Transverse colon (tissue), 4 donors: ENCODE measurements at places on chromosomes 12 and 14. TPM values are rescaled to one million over a fixed set of nuclear protein-coding genes. Genes with fewer than 3 reads are reported as not detected.

Gene NOXRED1
- 2.2 TPM for total RNA-seq

DNA sequence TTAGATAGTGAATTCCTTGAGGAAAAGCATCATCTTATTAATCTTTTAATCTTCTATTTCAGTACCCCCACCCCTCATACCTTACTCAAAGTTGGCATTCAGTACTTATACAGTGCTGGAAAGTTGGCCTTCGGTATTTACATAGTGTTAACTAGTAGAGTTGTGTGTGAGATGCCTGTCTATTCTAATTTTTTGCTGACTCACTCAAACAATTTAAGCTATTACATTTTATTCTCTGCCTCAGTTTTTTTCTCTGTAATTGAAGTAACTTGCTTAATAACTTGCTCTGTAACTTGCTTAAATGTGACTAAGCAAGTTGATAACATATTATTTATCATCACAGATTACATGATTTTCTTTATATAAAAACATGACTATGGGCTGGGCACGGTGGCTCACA lies 20.3 kb downstream of the DNAL1 start:
- H3K27ac ChIP-seq: no peak overlapping the region
- H3K4me3 ChIP-seq: no peak overlapping the region
- no peaks in the 10 kb centered on the region for H3K4me1 ChIP-seq

- no peak overlapping the region for H3K27ac ChIP-seq
- H3K36me3 ChIP-seq: no peaks in the 10 kb centered on the region
- no peak for DNase-seq
- H3K4me1 ChIP-seq: peaks cover 3% of the 10 kb centered on the region
- H3K27me3 ChIP-seq: no peaks in the 10 kb centered on the region
Observed at GRCh38 chr14:93538413-93538812, 107.7 kb downstream of the UNC79 start.

DNA sequence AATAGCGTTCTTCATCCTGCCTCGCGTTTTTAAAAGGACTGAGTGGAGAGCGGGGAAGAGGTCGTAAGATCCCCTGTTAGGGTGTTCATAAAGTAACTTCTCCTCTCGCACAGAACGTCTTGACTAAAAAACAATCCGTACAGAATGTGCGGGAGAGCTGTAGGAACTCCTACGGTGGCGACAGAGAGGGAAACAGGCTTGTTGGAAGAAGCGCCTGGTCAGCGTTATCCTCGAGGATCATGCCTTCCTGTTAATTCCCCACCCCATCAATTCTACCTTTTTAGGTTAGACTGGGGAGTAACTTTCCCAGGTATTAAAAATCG lies 399 bp upstream of the WASHC4 start:
- H3K36me3 ChIP-seq: no peaks in the 10 kb centered on the region
- peak overlapping the region; percentile 88 for H3K4me3 ChIP-seq
- H3K27me3 ChIP-seq: peaks cover 7% of the 10 kb centered on the region
- peaks cover 43% of the 10 kb centered on the region for H3K4me1 ChIP-seq

- H3K4me3 ChIP-seq: no peak overlapping the region
- H3K27me3 ChIP-seq: no peaks in the 10 kb centered on the region
- no peaks in the 10 kb centered on the region for H3K36me3 ChIP-seq
- H3K27ac ChIP-seq: peak overlapping the region; percentile 88
- DNase-seq: peak; percentile 57
Observed at GRCh38 chr12:104669851-104670337, 213.1 kb downstream of the CHST11 start.

- no peaks in the 10 kb centered on the region for H3K4me1 ChIP-seq
- H3K27ac ChIP-seq: no peak overlapping the region
- H3K36me3 ChIP-seq: no peaks in the 10 kb centered on the region
- H3K4me3 ChIP-seq: no peak overlapping the region
- no peak for DNase-seq
- no peaks in the 10 kb centered on the region for H3K27me3 ChIP-seq
Observed at GRCh38 chr12:31906557-31907301, 52.5 kb upstream of the RESF1 start.

DNA sequence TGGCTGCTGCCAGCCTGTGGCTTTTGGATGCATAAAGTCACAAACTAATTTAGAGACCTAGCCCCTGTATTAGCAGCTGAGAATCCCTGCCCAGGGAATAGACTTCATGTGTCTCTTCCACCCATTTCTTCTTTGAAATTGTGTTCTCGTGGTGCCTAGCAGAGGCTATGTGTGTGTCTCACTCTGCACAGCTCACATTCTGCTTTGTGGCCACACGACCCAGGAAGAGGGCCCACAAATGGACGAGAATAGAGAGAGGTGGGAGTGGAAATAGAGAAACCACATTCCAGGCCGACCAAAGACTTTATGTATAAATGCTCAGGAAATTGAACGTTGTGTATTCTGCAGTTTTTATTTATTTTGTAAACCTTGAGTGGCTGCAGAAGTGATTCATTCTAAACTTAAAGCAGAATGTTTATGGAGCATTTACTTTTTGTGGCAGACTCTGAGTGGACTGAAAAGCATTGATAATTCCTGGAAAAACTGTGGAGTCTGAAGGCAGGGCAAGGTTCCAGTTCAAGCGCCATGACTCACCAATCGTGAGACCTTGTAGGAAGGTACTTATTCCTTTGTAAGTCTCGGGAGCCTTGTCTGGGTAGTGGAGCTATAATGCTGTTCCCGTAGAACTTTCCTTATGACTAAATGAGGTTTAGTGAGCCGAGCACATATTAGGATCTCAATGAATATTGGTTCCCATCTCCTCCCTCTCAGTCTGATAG lies 9.1 kb downstream of the B4GALNT3 start:
- no peaks in the 10 kb centered on the region for H3K27me3 ChIP-seq
- H3K4me3 ChIP-seq: no peak overlapping the region
- H3K4me1 ChIP-seq: peaks cover 27% of the 10 kb centered on the region
- peak overlapping the region; percentile 2 for H3K27ac ChIP-seq
- no peaks in the 10 kb centered on the region for H3K36me3 ChIP-seq

Gene KLHL33
- total RNA-seq: 0.16 TPM

Gene KCNK10
- 2.7 TPM for total RNA-seq

GRCh38 chr12:15797818-15798217 lies 8.6 kb upstream of the EPS8 start:
- H3K27ac ChIP-seq: no peak overlapping the region
- no peaks in the 10 kb centered on the region for H3K27me3 ChIP-seq
- H3K36me3 ChIP-seq: no peaks in the 10 kb centered on the region
- H3K4me3 ChIP-seq: no peak overlapping the region
- H3K4me1 ChIP-seq: no peaks in the 10 kb centered on the region
- no peak for DNase-seq

DNA sequence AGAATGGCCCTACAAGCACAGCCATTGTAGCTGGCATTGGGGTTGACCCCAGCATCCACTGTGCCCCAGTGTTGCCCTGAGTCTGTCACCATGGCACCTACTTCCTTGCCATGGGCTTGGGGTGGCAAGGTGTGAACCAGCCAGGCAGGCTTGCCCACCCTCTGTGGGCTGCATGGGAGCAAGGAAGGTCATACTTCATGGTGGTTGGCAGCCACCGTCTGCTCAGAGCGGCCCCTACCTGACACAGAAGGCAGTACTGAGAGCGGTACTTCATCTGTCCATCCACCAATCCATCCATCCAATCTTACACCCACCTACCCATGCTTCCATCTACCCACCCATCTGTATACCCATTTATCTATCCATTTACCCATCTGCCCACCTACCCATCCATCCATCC lies 160.1 kb downstream of the KIF26A start:
- no peaks in the 10 kb centered on the region for H3K36me3 ChIP-seq
- H3K27me3 ChIP-seq: no peaks in the 10 kb centered on the region
- H3K4me3 ChIP-seq: no peak overlapping the region
- H3K27ac ChIP-seq: no peak overlapping the region
- H3K4me1 ChIP-seq: no peaks in the 10 kb centered on the region

DNA sequence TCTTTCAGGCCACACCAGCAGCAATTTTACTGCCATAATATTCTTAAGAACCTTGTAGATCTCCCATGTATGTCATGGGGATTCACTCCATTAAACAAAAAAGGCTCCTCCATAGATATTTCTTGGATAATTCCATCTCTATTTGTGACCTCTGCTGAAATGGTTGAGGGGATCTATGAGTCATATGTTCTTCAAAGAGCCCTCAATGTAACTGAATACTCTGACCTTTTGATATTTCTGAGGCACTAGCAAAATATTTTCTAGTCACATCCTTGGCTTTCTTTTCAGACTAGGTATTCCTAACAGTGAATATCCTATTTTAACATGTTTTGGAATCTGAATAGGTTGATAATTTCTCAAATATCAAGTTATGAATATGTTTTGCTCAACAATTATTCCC lies 6.6 kb downstream of the NELL2 start:
- DNase-seq: no peak
- H3K36me3 ChIP-seq: no peaks in the 10 kb centered on the region
- peaks cover 36% of the 10 kb centered on the region for H3K27me3 ChIP-seq
- H3K4me3 ChIP-seq: no peak overlapping the region
- H3K4me1 ChIP-seq: no peaks in the 10 kb centered on the region

- H3K27me3 ChIP-seq: no peaks in the 10 kb centered on the region
- no peak overlapping the region for H3K4me3 ChIP-seq
- no peak for DNase-seq
- no peaks in the 10 kb centered on the region for H3K4me1 ChIP-seq
- no peaks in the 10 kb centered on the region for H3K36me3 ChIP-seq
Observed at GRCh38 chr14:86613126-86613525, 1083.2 kb downstream of the FLRT2 start.

DNA sequence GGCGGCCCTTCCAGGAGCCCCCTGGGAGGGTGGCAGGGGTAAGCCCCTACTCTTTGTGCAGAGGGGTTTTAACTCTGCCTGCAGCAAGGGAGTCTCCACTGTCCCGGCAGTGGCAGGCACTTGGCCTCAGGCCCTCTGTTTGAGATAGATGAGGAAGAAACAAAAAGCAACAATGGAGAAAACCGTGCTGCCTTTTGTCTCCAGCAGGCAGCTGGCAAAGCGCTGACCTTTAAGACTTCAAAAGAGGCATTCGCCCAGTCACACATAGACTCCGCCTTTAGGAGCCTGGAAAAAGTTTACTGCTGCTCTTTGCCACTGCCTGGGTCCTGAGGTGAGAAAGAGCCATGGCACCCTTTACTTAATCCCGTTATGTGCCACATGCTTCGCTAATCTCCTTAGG lies 158.2 kb upstream of the NTF3 start:
- H3K4me3 ChIP-seq: no peak overlapping the region
- no peaks in the 10 kb centered on the region for H3K4me1 ChIP-seq
- DNase-seq: no peak
- no peak overlapping the region for H3K27ac ChIP-seq
- H3K36me3 ChIP-seq: no peaks in the 10 kb centered on the region

DNA sequence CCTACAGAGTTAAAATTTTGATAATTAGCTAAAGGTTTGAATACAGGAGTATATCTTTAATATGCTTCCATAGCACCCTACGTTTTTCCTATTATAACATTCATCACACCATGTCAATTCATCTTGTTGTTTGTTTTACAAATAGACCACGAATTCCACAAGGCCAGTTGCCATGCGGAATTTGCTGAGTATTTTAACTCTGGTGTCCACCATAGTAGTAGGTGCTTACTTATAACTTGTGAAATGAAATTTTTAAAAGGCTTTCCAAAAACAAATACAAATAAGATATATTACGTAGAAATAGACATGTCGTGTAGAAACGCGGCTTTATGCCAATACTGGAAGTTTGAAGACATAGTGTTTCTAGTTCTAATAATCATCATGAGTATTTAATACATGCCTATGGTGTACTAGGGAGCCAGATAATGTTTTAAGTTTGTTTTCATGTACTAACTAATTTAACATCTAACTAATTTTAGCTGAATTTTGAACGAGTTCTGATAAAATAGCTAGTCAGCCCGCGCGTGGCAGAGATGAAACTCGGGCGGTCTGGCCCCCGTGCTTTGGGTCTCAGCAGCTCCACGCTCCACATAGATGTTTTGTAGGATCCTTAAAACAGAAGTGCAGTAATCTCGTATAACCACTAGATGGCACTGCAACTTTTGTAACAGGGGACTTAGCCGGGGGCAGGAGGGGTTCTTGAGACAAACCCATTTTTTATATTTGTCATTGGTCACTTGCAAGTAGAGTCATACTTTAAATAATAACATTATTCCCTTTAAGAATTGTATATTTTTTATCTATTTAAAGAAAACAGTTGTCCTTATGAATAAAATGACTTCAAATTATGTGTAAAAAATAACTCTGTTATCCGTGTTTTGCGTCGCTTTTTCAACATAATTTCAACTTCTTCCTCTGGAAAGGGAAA lies 10.2 kb downstream of the CD69 start:
- H3K27me3 ChIP-seq: no peaks in the 10 kb centered on the region
- H3K4me3 ChIP-seq: no peak overlapping the region
- H3K4me1 ChIP-seq: no peaks in the 10 kb centered on the region
- H3K36me3 ChIP-seq: no peaks in the 10 kb centered on the region

- H3K36me3 ChIP-seq: no peaks in the 10 kb centered on the region
- H3K27me3 ChIP-seq: no peaks in the 10 kb centered on the region
- no peak overlapping the region for H3K4me3 ChIP-seq
- H3K27ac ChIP-seq: no peak overlapping the region
Observed at GRCh38 chr12:65300679-65301349, 22.3 kb downstream of the MSRB3 start.

GRCh38 chr12:63945777-63946176 lies 101.3 kb downstream of the SRGAP1 start:
- H3K4me1 ChIP-seq: peaks cover 14% of the 10 kb centered on the region
- H3K27ac ChIP-seq: no peak overlapping the region
- H3K27me3 ChIP-seq: no peaks in the 10 kb centered on the region

- no peak overlapping the region for H3K4me3 ChIP-seq
- DNase-seq: peak; percentile 35
- no peaks in the 10 kb centered on the region for H3K36me3 ChIP-seq
Observed at GRCh38 chr14:35897616-35898111, 71.5 kb downstream of the BRMS1L start.

Gene RASSF8
- total RNA-seq: 20.5 TPM

- H3K27ac ChIP-seq: no peak overlapping the region
- DNase-seq: no peak
- peaks cover 11% of the 10 kb centered on the region for H3K27me3 ChIP-seq
- no peaks in the 10 kb centered on the region for H3K36me3 ChIP-seq
Observed at GRCh38 chr14:96980835-96981234, 183.7 kb downstream of the VRK1 start.

Gene TMEM120B
- 4.0 TPM for total RNA-seq

Gene GALNT16
- 11.3 TPM for total RNA-seq

DNA sequence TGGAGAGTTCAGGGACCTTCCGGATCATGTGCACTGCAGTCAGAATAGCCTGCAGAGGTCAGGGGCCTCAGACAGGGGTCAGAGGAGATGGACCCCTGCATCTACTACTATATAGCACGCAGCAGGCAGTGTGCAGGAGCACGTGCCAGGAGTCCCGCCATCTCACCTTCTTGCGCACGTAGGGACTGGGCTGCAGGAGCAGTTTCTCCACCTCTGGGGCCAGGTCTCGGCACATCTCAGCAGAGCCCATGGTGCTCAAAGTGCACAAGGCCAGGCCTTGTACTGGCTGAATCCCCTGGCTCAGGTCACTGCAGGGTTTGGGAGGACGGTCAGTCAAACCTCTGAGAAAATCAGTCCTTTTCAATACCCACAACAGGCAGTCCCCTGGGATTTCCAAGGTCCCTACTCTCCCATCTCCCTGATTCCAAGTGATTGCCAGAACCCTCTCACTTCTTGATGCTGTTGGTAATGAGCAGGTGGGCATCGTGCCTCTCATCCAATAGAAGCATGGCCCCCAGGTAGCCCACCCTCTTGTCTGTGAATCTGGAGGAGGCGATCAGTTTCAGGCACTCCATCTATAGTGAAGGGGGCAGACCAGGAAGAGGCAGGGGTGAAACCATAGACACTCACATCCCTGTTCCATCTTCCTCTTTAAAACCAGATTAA lies 1.3 kb downstream of the AP1G2 start:
- H3K36me3 ChIP-seq: no peaks in the 10 kb centered on the region
- peak overlapping the region; percentile 75 for H3K4me3 ChIP-seq
- H3K27ac ChIP-seq: no peak overlapping the region
- H3K4me1 ChIP-seq: peaks cover 10% of the 10 kb centered on the region
- no peaks in the 10 kb centered on the region for H3K27me3 ChIP-seq
